ENCODE measurements at places on chromosomes 11 and 22.

GRCh38 chr22:41925783-41926460 lies 684 bp downstream of the TNFRSF13C start:
- no peak for DNase-seq
- H3K27ac ChIP-seq = no peak overlapping the region
- no peaks in the 10 kb centered on the region for H3K36me3 ChIP-seq

DNA sequence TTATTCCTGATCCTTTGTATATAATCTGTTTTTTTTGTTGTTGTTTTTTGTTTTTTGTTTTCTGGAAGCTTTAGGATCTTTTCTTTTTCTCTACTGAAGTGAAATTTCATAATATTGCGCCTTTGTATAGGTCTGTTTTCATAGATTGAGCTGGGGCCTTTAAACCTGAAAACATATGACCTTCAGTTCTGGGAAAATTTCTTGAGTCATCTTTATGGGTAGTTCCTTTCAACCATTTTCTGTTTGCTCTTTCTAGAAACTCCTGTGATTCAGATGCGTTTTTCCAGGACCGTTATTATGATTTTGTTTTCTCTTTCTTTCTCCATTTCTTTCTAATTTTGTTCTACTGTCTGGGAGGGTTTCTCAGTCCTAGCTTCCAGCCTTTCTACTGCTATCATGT lies 43.7 kb downstream of the BSX start:
- no peaks in the 10 kb centered on the region for H3K36me3 ChIP-seq
- H3K27me3 ChIP-seq = no peaks in the 10 kb centered on the region
- H3K4me1 ChIP-seq = no peaks in the 10 kb centered on the region
- DNase-seq = no peak
- H3K4me3 ChIP-seq = no peak overlapping the region
- no peak overlapping the region for H3K27ac ChIP-seq

- peaks cover 18% of the 10 kb centered on the region for H3K4me1 ChIP-seq
- H3K4me3 ChIP-seq = peak overlapping the region; percentile 81
- no peak for DNase-seq
- H3K27ac ChIP-seq = peak overlapping the region; percentile 65
Observed at GRCh38 chr11:75667831-75668450, 897 bp downstream of the MAP6 start.

GRCh38 chr11:35035894-35036408 lies 103.0 kb upstream of the CD44 start:
- no peak overlapping the region for H3K27ac ChIP-seq
- peaks cover 3% of the 10 kb centered on the region for H3K4me1 ChIP-seq
- no peak overlapping the region for H3K4me3 ChIP-seq
- DNase-seq = no peak

DNA sequence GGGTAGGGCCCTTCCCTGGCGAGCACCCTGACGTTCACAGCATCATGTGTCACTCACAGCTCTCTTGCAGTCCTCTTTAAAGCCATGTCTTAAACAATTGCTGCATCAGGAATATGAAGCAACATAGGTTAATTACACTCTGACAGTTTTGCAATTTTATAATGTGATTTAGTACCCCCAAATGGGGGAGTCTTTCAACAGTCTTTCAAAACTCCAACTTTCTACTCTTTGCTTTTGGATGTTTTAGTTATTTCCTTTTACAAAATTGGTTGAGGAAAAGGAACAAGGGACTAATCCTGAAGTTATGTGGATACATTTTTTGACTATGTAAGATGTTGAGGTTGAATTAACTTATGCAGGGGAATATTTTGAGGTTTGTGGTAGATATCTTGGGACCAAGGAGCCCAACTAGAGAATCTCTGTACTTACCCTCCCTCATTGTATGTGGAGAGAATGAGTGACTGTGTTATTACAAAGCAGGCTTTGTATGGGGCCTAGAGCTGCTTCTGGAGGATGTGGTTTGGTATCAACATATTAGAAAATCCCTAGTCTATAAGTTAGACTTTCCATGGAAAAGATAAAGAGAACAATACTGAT lies at the start of gene MMP8:
MMP8 (minus strand) TSS at position 51 of the 597 bp plus-strand sequence. CDS start 99 bp downstream, outside the sequence.
- DNase-seq = no peak
- H3K36me3 ChIP-seq = no peaks in the 10 kb centered on the region

- H3K27ac ChIP-seq = no peak overlapping the region
- no peak overlapping the region for H3K4me3 ChIP-seq
- no peaks in the 10 kb centered on the region for H3K27me3 ChIP-seq
- no peak for DNase-seq
- H3K4me1 ChIP-seq = peaks cover 5% of the 10 kb centered on the region
- no peaks in the 10 kb centered on the region for H3K36me3 ChIP-seq
Observed at GRCh38 chr11:104332110-104332509, 168.2 kb upstream of the PDGFD start.

- H3K36me3 ChIP-seq = no peaks in the 10 kb centered on the region
- H3K4me1 ChIP-seq = peaks cover 43% of the 10 kb centered on the region
- no peak overlapping the region for H3K4me3 ChIP-seq
- DNase-seq = no peak
- no peaks in the 10 kb centered on the region for H3K27me3 ChIP-seq
Observed at GRCh38 chr22:19992481-19992911, 24.1 kb downstream of the ARVCF start.

DNA sequence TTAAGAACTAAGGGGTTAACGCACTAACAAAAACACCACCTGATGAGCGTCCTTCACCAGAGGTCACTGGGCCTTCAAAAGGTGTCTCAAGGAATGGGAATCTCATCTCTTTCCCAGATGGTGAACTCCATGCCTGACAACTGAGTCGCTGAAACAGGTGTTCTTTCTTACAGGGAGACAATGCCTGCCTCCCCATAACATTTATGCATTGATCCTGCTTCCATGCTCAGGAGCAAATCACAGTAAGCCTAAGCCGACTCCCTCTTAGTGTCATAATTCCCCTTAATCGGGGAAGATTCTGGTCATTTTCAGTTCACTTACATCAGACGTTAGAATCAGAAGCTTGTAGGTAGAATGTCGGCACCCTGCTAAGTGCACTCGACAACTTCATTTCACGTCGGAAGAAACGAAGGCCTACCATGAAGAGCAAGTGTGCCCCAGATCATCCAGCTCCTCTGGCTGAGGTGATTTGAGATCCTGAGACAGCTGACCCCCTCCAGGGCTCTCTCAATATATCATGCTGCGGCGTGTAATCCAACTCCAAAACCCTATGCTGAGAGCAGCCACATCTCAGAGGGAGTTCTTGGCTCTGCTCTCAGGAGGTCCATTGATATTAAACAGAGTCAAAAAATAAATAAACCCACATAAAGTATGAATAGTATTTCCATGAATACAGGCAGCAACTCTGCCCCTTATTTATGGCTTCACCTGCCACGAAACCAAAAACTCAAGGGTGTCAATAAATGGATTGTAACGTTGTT lies 163.1 kb downstream of the LARGE1 start:
- H3K4me3 ChIP-seq = no peak overlapping the region
- H3K27me3 ChIP-seq = no peaks in the 10 kb centered on the region
- no peaks in the 10 kb centered on the region for H3K4me1 ChIP-seq

DNA sequence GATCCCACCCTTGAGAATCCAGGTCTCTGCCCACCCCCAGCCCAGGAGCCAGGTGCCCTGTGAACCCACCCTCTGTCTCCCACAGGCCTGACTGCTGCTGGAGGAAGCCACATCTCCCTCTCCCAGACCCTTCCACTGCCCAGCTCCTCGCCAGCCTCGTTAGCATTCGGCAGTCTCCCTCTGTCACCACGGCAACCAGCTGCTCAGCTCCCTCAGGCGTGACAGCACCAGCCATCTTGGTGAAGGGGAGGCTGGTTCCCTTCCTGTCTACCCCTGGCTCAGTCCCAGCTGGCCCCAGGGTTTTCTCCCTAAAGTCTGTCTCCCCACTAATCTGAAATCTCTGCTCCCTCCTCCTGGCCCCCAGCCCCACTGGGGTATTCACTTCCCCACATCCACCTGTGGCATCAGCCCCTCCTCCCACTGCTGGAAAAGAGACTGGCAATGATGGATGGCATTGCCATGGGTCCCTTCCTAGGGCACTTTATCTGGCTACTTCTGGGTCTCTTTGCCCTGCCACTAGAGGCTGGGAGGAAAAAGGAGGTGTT lies 28.1 kb downstream of the NRXN2 start:
- no peaks in the 10 kb centered on the region for H3K4me1 ChIP-seq
- no peak for DNase-seq
- no peaks in the 10 kb centered on the region for H3K27me3 ChIP-seq

DNA sequence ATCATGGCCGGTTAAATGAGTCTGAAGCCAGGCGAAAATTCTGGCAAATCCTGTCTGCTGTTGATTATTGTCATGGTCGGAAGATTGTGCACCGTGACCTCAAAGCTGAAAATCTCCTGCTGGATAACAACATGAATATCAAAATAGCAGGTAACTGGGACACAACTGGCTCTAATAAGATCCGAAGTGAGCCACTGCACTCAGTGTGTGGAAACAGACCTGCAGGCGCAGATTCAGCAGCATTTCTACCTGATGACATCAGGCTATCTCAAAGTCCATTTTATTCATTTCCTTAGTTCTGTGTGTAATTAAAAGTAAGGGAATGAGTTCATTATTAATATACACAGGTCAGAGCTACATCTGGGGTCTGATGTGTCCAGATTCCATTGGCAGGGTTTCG lies 78.2 kb downstream of the PPP2R1B start:
- no peak overlapping the region for H3K4me3 ChIP-seq
- DNase-seq = no peak
- no peak overlapping the region for H3K27ac ChIP-seq
- H3K36me3 ChIP-seq = peaks cover 8% of the 10 kb centered on the region

DNA sequence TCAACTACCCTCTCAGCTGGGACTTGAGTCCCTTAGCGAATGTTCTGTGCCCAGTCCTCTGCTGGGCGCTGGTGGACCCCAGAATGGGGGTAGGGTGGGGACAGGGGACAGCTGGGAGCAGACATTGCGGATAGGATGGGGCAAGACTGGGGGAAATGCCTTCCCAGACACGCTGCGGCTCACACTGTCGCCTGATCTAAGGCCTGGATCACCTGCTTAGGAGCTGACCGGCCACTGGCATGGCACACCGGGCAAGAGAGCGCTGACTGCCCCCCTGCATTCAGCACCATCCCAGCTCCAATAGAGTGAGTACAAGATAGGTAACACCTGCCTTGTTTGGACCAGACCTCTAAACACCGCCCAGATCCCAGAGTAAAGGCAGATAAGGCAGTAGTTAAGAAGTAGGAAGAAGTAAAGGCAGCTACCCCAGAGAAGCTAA lies 1.4 kb downstream of the ARVCF start:
- DNase-seq = no peak
- no peak overlapping the region for H3K4me3 ChIP-seq

DNA sequence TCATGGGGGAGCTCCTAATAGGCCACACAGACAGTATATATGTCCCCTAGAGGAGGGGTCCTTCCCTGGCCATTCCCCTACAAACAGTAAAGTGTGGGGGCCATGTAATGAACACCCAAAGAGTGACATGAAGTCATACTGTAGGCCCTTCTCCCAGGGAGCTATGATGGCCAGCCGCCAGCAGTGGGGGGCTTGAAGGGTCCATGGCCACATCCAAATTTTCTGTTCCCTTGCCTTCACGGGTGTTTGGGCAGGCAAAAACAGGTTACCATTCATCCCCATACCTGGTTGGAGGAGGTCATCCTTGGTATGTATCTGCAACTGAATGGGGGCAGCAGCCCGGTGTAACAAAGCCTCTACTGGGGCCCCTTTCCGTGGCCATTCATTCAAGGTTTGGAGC lies 2118.0 kb downstream of the LRRC4C start:
- no peaks in the 10 kb centered on the region for H3K36me3 ChIP-seq
- H3K4me3 ChIP-seq = no peak overlapping the region
- DNase-seq = no peak
- H3K27me3 ChIP-seq = no peaks in the 10 kb centered on the region
- H3K27ac ChIP-seq = no peak overlapping the region

DNA sequence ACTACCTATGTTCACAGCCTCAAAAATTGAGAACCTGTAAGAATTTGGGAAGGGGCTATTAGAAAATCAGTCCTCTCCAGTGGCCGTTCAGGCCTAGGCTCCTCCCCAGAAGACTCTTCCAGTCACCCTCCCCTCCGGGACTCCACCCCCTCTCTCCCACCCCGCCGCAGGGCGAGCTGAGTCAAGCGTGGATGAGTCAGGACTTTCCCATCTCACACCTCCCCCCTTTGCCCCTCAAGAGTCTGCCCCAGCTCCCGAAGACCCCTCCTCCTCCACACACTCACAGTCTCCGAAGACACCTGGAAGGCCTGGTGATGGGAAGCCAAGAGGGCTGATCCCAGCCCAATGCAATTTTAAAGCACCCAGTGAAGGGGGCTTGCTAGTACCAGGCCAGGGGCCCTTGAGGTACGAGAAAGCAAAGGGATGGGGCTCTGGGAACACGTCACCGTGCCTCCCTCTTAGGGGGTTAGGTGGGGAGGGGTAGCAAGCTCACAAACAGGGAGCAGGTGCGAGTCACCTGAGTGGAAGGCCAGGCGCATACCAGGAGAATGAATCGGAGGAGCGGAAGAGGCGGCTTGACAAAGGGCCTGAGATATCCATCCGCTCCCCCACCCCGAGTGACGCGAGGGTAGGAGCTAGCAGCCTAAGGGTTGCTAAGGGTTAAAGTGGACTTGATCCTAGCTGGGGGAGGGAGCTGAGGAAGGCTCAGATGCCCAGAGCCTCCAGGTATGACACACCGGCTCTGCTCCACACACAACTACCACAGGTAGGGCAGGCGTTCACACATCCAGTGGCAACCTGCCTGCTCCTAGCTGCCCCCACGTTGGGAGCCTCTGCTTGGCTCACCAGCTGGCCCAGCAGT lies 13.6 kb downstream of the BCL9L start:
- peaks cover 4% of the 10 kb centered on the region for H3K36me3 ChIP-seq
- peaks cover 81% of the 10 kb centered on the region for H3K4me1 ChIP-seq
- peak overlapping the region; percentile 76 for H3K4me3 ChIP-seq
- no peaks in the 10 kb centered on the region for H3K27me3 ChIP-seq
- DNase-seq = peak; percentile 80
- H3K27ac ChIP-seq = peak overlapping the region; percentile 96

GRCh38 chr22:17444204-17444504 lies 74.9 kb downstream of the CECR2 start:
- DNase-seq = no peak
- H3K4me1 ChIP-seq = no peaks in the 10 kb centered on the region
- no peaks in the 10 kb centered on the region for H3K36me3 ChIP-seq
- H3K4me3 ChIP-seq = no peak overlapping the region
- no peaks in the 10 kb centered on the region for H3K27me3 ChIP-seq

GRCh38 chr11:125956391-125957134 lies 10.7 kb downstream of the VSIG10L2 start:
- no peaks in the 10 kb centered on the region for H3K27me3 ChIP-seq
- H3K4me3 ChIP-seq = no peak overlapping the region
- no peaks in the 10 kb centered on the region for H3K36me3 ChIP-seq
- no peak for DNase-seq

DNA sequence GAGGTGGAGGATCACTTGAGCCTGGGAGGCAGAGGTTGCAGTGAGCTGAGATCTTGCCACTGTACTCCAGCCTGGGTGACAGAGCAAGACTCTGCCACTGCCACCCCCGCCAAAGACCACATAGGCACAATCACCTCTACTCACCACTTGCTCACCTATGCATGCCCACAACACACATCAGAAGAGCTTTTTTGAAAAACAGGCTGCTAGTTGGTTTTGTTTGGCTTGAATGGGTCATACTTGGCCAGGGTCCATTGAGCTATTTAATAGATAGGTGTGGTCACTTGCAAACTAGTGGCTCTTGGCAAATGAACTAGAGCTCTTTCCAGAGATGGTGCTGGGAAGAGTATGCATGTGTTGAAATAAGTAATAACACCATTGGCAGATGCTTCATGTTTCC lies 80.1 kb downstream of the EMSY start:
- DNase-seq = peak; percentile 15
- H3K4me3 ChIP-seq = no peak overlapping the region
- H3K4me1 ChIP-seq = peaks cover 12% of the 10 kb centered on the region
